ENCODE measurements at places on chromosomes 13 and 19.

GRCh38 chr19:18731562-18732008, 48.1 kb downstream of the CRTC1 start:
- no peak for DNase-seq

DNA sequence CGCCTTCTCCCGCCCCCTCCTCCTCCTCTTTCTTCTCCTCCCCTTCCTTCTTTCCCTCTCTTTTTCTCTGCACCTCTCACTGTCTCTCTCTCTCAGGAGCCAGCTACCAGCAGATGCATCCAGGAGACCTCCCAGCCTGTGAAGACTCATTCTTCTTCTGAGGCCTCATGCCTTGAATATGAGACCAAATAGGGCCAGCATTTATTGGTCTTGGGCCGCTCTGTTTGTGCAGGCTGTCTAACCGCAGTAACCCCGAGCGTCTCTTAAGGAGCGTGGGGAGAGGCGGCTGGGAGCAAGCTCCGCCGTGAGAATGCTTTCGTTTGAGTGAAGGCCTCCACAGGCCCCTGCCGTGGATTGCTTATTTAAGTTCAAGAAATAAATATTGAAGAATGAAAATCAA, 167.0 kb downstream of the NUFIP1 start:
- no peak for DNase-seq

GRCh38 chr13:46101484-46102254, 3.2 kb downstream of the CPB2 start:
- DNase-seq = no peak

DNA sequence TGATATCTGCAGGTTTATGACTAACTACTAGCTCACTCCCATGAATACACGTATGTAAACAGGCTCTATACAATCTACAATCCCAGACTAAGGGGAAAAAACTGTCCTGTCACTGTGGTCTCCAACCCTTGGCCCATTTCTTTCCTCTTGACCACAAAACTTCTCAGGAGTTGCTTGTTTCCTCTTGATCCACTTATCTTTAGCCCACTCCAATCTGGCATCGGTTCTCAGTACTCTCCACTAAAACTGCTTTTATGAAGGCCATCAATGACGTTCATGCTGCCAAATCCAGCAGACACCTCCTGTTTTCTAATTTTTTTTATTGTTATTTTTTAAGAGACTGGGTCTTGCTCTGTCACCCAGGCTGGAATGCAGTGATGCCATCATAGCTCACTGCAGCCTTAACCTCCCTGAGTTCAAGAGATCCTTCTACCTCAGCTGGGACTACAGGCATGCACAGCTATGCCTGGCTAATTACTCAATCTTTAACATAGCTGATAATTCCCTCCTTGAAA, 31.9 kb upstream of the USPL1 start:
- DNase-seq = no peak

DNA sequence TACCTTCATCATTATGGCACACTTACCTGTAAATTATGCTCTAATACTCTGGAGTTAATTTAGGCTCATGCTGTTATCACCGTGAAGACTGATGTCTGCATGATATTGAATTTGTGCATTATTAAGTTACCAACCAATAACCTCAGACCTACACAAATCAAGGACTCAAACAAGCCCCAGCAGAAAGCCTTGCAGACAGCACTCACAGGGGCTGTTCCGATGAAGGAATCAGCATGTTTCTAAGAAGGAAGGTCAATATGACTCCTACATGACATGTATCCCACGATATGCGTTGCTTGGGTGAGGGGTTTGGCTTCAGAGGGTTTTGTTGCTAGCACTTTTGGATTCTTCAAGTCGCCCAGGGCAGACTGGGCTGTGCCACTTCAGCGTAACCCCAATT, 1071.2 kb upstream of the SLC10A2 start:
- no peak for DNase-seq

DNA sequence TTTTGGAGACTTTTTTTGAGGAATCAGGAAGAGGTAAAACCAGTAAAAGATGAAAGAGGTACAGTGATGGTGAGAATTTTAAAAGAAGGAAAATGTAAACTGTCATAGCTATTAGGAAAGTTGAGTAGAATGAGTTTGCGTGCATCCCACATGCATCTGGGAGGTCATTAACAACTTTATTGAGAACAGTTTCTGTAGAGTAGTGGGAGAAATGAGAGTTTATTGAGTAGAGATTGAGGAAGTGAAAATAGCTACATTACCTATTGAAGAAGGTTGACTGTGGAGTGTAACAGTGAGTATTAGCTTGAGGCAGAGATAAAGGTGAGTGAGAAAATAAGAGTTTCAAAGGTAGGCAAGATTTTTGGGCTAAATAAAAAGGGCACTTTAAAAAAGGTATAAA, 38.7 kb downstream of the BRCA2 start:
- no peak for DNase-seq

DNA sequence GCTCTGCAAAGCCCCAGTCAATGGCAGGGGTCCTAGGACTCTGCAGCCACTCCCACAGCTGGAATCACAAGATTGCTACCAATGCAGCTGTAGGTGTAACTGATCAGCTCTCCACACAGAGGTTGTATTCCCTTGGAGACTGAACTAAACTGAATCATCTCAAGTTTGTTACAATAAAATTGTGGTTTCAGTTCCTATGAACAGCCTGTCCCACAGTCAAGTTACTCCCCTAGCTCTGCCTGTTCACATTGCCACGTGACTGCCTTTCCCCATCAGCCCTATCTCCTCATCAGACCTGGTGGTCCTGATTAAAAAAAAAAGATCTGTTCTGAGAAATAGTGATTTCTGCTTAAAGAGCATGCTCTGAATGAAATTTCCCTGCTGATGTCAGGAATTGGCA, 287.9 kb upstream of the NBEA start:
- no peak for DNase-seq

- DNase-seq = no peak
Observed at GRCh38 chr19:7905859-7906258, 2.2 kb downstream of the MAP2K7 start.

DNA sequence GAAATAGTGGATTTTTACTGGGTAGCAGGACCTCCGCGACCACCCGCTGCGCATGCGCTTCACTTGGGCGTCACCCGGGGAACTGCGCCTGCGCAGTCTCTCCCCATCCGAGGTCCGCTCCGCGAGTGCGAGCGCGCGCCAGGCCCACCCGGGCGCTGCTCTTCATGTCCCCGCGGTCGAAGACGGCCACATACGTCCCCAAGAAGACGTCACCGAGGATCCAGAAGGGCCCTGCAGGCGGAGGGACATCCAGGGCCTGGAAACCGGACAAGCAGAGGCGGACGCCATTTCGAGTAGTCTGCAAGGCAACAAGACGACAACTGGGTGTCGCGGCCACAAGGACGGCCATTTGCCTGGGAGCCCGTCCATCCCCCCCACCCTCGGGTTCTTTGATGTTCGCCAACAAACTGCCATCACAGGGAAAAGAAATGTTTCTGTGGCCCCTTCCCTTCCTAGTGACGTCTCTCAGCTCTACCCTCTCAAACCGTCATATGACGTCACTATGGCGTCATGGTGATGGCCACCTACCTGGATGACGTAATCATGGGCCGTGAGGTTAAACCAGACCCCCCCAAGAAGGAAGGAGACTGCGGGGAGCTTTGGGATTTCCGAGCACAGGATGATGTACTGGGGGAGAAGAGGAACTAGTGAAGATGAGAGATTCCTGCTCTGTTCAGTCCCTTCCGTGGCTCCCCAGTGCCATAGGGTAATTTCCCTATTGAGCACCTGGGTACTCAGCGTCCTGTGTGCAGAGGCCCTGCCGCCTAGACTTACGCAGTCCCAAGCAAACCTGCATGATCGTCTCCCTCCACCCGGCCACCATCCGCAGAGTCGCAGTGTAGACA, 6.7 kb downstream of the NAPSA start:
- peak; percentile 70 for DNase-seq

GRCh38 chr13:75749407-75749806, 113.3 kb downstream of the LMO7 start:
- no peak for DNase-seq

- no peak for DNase-seq
Observed at GRCh38 chr13:61128850-61129645, 286.6 kb downstream of the PCDH20 start.

- peak; percentile 68 for DNase-seq
Observed at GRCh38 chr19:12139885-12140544, at the start of gene ZNF20. TSS of gene ZNF20 (minus strand) at chr19:12140350. CDS start at chr19:12140182, 168 bp downstream.

DNA sequence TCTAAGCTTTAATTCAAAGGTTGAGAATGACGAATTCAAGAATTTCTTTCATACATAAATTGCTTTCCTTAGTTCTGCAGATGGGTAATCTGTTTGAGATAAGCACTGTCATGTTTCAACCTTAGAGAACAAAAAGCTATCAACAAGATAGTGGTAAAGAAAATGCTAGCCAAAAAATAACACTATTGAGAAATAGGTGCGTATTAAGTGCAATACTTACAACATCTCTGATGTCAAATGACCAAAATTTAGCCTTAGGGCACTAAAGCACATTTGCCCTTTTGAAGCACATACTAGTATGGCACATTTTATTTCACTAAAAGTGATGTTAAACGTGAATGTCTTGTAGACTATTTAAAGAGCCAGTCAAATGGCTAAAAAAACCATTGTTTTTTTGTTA, 4.9 kb downstream of the KBTBD6 start:
- no peak for DNase-seq

DNA sequence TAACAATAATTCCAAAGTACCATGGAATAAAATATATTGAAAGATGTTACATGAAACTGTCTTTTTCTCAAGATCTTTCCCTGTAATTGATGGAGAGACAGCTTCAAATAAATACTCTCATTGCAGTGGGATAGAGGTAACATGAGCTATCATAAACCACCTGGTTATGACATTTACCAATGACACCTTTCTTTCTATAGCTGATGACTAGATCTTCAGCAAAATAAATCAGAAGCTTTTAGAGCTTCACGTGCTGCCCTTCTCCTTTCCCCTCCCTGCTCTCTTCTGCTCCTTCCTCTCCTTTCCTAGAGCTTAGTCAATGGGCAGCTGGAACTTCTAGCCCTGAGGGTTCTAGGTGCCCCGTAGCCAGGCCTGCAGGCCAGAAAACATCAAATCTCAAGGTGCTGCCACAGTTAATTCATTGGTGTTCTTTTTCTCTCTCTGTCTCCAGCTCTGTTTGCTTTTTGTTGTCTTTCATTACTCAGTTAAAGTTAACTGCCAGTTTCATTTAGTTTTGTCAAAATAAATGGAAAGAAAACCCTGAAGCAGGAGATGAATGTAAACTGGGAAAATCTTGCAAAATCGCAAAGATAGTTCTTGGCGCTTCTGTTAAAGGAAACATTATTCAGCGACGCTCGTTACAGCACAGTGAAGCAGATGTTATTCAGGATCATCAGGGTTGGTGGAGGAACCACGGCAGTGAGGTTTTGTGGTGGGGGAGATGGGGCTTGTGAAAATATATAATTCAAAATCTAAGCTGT, 8.3 kb upstream of the METTL21C start:
- DNase-seq = no peak

DNA sequence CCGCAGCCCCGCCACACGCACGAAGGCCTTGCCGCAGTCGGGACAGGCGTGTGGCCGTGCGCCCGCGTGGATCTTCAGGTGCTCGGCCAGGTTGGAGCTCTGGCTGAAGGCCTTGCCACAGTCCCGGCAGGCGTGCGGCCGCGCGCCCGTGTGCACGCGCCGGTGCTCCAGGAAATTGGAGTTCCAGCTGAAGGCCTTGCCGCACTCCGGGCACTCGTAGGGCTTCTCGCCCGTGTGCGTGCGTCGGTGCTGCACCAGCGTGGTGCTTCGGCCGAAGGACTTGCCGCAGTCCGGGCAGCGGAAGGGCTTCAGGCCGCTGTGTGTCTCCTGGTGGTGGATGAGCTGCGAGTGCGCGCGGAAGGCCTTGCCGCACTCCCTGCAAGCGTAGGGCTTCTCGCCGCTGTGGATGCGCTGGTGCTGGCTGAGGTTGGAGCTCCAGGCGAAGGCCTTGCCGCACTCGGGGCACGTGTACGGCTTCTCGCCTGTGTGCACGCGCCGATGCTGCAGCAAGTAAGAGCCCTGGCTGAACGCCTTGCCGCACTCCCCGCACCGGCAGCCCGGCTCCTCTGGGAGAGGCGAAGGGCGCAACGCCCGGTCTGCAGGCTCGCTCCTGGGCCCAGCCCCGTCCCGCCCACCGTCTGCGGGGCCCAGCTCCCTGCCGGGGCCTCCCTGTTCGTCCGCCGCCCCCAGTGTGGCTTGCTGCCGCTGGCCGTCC, 3.6 kb upstream of the A1BG start:
- no peak for DNase-seq

GRCh38 chr13:96426167-96426566, 336.3 kb downstream of the HS6ST3 start:
- DNase-seq = no peak

GRCh38 chr13:21613791-21614190, 9.8 kb upstream of the MICU2 start:
- no peak for DNase-seq

- DNase-seq = no peak
Observed at GRCh38 chr19:40089462-40089861, 1.3 kb downstream of the ZNF780A start.

- no peak for DNase-seq
Observed at GRCh38 chr13:46008631-46009030, 43.9 kb downstream of the ZC3H13 start.

DNA sequence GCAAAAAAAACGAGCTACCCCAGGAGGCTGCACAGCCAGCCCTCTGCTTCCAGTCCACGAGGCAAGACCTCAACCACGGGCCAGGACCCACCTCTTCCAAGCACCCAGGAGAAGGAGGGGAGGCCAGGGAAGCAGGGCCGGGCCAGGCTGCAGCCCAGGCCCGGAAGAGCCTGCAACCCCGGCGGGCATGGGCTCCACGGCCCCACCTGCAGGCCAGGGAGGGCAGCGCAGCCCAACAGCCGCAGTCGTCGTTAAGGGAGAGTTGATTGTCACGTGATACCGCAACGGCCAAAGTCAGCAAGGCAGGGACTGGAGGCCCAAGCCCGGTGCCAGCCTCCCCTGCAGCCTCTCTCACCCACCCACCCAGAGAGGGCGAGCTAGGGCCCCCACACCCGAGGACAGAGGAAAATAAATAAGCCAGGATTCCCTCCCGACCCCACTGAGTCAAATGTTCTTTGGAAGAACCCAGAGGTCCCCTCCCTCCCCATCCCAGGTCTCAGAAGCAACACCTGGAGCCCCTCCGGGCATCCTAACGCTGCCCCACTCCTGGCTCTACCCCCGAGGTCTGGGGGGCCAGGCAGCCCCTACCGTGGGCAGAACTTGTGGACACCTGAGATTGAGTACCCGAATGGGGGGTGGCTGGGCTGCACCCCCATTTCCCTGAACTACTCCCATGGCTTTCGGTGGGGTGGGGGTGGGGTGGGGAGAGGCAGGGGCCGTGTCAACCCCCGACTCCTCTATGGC, 5.2 kb upstream of the REXO1 start:
- DNase-seq = peak; percentile 70

GRCh38 chr19:27794494-27795042, 1418.4 kb downstream of the UQCRFS1 start:
- no peak for DNase-seq

GRCh38 chr13:34655554-34655953, 286.5 kb upstream of the NBEA start:
- no peak for DNase-seq
